ENCODE measurements at places on chromosomes 7 and 10.

DNA sequence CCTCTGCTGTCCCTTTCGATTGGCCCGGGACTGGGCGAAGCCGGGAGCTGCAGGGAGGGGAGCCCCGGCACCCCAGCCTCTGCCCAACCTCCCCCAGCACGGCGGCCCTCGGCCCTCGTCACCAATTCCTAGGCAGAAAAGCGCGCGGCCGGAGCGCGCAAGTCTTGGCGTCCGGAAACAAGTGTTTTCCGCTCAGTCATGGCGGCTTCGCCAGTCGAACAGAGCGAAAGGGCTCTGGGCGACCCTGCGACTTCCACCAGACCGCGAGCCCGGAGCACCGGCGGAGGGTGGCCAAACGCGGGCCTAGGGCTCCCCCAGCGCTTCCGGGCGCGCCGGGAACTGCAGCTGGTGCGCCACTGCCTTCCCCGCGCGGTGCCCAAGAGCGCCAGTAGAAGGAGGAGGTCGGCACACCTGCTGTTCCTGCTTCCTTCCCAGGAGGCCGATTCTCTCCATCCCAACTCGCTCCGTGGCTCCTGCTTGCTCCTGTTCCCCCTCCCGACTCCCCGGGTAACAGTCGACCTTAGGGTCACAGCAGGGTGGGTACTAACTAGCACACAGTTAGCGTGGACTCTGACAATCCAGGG is 729.9 kb downstream of the ZWINT start:
- no peak for DNase-seq

GRCh38 chr10:36725581-36726520 is 399.5 kb upstream of the ANKRD30A start:
- DNase-seq: no peak

- no peak for DNase-seq
These were observed 80.5 kb downstream of the MACC1 start for GRCh38 chr7:20136647-20137046.

DNA sequence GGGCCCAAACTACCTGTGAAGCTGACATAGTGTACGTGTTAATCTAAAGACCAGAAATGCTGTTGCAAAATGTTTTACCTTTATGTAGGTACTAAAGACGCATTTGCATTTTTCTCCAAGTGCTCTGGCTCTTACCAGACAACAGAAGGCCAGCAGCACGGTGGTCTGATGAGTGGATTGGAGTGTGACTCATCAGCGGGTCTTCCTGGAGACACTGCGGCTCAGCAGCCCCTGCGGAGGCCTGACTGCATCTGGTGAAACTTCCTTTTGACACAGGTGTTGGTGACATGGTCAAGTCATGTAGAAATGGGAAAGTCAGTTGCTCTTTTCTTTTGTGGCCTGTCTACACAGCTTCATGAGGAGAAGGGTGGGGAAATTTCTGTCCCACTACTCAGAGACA is 723.6 kb downstream of the INHBA start:
- DNase-seq: no peak

DNA sequence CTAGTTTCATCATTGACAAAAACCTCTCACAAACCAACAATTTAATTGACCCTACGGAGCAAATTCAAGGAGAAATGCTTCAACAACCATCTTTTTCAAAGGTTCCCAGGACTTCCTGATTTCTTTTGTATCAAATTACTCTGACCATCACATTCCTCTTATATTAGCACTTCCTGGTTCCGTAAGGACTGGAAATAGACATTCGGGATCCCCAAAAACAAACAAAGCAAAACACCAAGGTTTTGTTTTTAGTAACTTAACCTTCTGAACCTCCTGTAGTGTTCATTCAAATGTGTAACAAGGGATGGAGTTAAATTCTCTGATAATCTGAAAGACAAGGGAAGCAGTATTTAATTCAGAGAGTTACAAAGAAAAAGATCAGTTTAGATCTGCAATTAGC is 387.6 kb upstream of the NRP1 start:
- no peak for DNase-seq

Measured in activated CD4-positive, CD25-positive, alpha-beta regulatory T cell treated with anti-CD3 and anti-CD28 coated beads, Interleukin-2, amount 50 U/mL, for 16 hours (primary cell).